ENCODE measurements at places on chromosomes 13 and 19.

GRCh38 chr13:46183018-46183946 is 1.3 kb upstream of the LCP1 start:
- no peak for DNase-seq

- DNase-seq, result no peak
Observed at GRCh38 chr13:26540334-26540733, 17.1 kb upstream of the WASF3 start.

GRCh38 chr13:20719783-20720182 is 16.3 kb downstream of the IL17D start:
- no peak for DNase-seq

- no peak for DNase-seq
Observed at GRCh38 chr13:60347690-60348089, 49.3 kb upstream of the TDRD3 start.

DNA sequence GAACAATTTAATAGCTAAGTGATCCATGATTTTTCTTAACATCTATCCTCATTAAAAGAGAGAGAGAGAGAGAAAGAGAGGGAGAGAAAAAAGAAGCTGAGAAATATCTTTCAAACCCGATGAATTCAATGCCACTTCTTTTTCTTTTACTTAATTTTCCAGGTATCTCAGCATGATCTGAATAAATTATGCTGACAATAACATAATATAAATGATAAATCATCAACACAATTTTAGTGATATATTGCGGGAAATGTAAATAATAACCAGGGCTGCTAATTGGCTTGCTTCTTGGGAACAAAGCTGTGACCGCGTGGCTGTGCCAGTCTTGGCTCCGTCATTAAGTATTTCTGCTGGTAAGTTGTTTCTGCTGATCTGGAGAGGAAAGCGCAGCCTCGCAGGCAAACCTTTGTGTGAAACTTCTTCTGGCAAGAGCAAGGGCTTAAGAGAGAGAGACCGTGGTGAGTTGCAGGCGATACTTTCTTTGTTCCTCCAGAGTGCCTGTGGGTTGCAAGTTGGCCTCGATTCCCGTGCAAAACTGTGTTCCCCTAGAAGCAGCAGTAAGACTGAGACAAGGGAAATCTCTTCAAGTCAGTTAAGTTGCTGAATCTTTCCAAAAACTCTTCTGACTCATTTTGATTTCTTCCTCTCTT is 489.1 kb upstream of the TSHZ3 start:
- no peak for DNase-seq

- DNase-seq, result no peak
Observed at GRCh38 chr13:38824342-38824741, 137.5 kb downstream of the FREM2 start.

DNA sequence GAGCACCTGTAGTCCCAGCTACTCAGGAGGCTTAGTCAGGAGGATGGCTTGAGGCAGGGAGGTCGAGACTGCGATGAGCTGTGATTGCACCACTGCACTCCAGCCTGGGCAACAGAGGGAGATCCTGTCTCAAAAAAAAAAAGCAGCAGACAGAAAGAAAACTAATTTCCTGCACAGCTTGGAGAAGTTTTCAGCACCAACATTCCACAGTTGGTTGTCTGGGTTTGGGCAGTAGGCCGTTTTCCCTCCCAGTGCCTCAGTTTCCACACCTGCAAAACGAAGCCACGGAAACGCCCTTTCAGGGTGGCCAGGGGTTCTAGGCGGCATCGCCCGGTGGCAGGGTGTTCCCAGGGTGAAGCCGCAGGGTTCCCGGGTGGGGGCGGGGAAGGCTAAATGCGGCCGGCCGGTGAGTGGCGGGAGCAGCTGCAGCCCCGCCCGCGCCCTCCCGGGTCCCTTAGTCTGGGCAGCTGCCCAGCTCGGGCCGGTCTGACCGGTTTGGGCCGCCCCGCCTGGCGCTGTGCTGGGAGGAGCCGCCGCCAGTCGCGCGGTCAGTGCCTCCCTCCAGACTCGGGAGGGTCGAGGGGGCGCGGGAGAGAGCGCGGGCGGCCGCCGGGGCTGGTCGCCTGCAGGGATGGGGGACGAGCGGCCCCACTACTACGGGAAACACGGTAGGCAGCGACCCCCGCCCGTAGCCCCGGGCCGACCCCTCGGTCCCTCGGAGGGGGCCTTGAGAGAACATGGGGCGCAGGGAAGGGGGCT is at the start of gene SLC44A2:
Gene SLC44A2 (plus strand): TSS at position 551 of the 759 bp plus-strand sequence. CDS start 81 bp downstream, at position 632.
- no peak for DNase-seq

DNA sequence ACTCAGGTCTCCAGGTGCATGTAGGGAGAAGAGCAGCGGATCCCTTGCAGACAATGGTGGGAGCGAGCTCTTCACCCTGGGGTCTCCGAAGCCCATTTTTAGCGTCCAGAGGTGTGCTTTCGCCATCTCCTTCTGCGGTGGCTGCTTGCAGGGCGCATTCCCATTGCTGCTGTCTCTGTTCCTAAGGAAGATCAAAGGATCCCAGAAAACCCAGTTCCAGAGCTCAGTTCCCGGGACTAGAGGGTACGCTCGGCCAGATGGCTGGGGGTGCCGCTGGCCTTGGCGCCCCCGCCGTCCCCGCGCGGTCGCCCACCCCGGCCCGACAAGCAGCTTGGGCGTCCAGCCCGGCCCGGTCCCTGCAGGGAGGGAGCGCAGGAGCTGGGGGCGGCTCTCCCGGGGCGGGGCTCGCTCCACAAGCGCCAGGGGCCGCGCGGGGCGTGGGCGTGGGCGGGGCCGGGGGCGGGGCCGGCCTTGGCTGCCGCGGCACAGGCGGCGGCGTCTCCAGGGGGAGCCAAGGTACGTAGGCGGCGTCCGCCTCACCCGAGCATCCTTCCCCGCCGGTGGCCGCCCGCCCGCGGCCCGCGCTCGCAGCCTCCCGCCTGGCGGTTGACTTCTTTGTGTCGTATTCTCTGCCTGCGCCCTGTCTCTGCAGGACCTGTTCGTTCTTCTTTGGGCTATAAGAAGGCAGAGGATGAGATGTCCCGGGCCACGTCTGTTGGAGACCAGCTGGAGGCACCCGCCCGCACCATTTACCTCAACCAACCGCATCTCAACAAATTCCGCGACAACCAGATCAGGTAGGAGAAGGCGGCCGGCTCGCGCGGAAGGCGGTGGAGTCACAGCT is 96.8 kb downstream of the ATP8A2 start:
- no peak for DNase-seq

DNA sequence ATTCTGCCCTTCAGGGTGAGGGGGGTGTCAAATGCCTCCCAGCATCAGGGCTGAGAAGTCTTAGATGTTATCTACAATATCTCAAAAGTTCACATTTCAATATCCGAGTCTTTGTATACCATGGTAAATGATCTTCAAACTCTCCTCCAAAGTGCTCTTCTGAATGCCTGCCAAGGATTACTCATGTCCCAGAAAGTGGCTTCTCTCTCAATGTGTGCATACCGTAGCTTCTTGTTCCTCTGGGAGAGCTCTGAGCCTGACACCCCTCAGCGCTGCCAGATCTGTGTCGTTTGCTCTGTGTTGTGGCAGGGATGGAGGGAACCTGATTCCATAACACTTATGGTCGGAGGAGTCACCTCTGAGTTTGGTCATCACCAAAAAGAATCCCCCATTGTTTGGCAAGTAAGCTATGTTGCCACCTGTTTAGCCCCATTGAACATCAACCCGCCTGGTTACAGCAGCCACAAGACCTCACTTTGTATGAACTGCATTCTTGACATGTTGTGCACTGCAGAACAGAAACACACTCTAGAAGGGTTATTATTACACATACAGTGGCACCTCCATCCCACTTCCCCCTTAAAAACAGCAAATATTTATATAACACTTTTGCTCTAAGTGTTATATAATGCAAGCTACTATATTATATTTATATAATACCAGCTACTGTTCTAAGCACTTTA is 163.1 kb upstream of the MIR17HG start:
- no peak for DNase-seq

GRCh38 chr13:28707629-28708427 is 10.9 kb downstream of the SLC46A3 start:
- peak; percentile 75 for DNase-seq

DNA sequence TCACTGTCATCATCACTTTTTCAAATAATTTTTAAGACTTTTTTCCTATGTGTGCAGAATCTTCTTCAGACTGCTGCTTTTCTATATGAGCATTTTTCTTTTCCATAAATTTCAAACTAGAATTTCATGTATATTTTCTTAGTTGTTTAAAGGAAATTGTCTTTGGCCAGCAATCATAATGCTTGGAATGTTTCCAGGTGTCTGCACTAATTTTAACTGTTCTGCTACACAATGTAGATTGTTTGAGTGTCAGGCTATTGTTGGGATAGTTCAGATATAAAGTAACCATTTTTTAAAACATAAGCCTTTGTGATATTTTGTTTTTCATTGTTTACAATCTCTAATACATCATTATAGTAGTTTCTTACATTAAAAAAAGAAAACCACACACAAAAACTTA is 1418.5 kb downstream of the EFNB2 start:
- DNase-seq, result no peak

DNA sequence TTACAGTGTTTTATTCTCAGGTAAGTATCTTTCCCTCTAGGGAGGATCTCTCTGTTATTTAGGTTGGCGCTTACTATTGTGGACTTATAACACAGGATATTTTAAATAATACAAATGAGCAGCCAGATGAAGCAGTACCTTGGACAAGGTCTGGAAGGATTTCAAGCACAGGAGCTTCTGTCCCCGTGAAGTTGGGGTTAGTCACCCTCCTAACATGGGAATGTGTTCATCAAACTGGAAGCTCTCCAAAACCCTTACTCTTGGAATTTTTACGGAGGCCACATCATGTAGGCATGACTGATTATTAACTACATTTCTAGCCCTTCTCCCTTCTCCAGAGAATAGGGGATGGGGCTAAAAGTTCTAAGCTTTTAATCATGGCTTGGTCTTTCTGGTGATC is 38.3 kb upstream of the SPRY2 start:
- no peak for DNase-seq
